ENCODE measurements at places on chromosomes 3 and 15.

- DNase-seq, result peak; percentile 67
Observed at GRCh38 chr3:148146947-148147826, 550.5 kb upstream of the AGTR1 start.

- DNase-seq, result peak; percentile 66
Observed at GRCh38 chr3:71189480-71189879, 394.0 kb downstream of the FOXP1 start.

DNA sequence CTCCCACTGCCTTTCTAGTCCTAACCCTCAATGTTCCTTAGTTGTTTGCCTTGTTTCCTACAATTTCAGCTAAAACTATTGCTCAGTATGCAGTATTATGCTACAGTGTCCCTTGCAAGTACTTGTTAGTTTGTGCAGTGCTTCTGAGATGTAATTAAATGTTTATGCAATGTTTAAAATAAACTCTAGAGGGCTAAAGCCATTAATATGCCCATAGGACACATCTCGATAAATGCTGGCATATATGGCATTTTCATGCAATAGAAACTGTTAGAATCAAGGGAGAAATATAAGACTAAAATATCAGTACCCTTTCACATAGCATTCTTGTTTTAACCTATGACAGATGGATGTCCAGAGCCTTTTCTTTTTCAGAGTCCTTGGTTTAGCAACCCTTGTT lies 59.8 kb upstream of the ACKR4 start:
- no peak for DNase-seq

- DNase-seq, result no peak
Observed at GRCh38 chr3:4729061-4729973, 236.2 kb downstream of the ITPR1 start.

DNA sequence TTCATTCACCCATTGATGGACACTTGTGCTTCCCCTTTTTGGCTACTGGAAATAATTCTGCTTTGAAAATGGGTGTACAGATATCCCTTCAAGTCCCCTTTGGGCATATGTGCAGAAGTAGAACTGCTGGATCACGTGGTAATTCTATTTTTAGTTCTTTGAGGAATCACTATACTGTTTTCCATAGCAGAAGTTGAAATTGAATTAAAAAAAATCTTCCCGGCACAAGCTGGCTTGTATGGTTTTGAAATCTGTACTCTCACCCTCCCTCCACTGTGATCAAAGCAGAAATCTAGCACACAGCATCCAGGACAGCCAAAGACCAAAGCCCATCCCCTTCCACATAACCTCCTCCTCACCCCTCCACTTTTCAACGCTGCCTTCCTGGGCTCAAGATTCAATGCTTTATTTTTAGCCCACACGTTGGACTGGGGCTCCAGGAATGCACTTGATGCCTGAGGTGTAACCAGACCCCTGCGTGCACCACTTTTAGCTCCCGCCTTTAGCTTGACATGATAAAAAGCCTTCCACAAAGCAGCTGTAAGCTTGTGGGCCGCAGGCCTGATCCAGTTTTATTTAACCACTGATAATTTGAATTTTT lies 29.9 kb downstream of the TMEM40 start:
- peak; percentile 65 for DNase-seq

GRCh38 chr3:64341296-64341695 lies 116.0 kb upstream of the PRICKLE2 start:
- DNase-seq, result peak; percentile 46

GRCh38 chr3:128327606-128328031 lies 139.1 kb downstream of the DNAJB8 start:
- DNase-seq, result no peak

DNA sequence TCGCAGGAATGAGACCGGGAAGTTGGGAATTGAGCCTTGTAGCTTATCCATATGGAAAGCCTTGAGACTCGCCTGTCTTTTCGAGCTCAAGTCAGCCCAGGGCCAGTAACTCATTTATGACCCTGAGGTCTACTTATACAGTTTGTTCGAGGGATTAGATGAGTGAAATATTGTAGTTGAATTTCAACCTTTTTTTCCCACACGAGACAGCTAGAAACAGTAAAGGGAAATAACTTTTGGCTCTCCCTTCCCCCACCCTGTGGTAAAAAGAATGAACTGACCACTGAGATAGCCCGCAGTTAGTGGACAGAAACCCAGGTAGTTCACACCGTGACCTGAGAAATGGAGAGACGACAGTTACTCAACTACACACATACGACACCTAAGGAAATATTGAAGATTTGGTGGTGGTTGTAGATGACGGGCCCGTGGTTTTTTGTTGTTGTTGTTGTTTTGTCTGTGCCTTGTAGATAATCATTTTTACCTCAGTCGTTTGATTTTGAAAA lies 841 bp downstream of the EIF3J start:
- DNase-seq, result peak; percentile 43

GRCh38 chr3:143895805-143896204 lies 47.5 kb upstream of the SLC9A9 start:
- no peak for DNase-seq

DNA sequence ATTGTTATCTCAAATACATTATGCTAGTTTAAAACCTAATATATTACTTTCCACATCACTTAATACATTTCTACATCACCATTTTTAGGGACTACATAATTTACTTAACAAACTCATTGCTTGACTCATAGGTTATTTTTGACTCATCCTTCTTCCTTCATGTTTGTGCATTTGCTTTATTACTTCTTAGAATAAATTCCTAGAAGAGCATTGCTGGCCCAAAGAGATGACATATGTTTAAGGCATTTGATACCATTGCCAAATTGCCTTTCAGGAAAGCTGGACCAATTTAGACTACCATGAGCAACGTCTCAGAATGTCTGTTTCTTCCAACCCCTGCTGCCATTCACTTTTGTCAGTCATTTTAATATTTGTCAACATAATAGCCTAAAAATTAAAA lies 905.8 kb downstream of the IGSF11 start:
- DNase-seq, result peak; percentile 69

- DNase-seq, result peak; percentile 55
Observed at GRCh38 chr3:17810759-17811158, 68.3 kb upstream of the TBC1D5 start.

DNA sequence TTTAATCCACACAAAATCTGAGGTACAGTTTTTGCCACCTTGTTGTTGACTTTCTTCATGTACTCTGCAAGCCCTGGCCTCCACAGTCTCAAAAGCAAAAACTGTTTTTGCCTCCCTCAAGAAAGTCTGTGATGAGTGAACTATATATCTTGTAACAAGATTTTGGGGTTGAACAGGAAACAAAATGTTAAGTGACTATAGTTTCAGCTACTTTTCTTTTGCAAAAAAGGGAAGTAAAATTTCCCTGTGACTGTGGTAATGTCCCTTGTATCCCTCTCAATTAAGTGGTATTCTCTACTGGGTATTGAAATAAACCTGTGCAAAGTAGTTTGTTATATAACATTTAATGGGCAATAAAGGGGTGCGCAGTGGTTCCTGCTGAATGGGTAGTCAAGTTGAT lies 21.3 kb upstream of the SCAANT1 start:
- DNase-seq, result no peak

GRCh38 chr3:101249522-101249921 lies 70.9 kb downstream of the IMPG2 start:
- DNase-seq, result no peak

DNA sequence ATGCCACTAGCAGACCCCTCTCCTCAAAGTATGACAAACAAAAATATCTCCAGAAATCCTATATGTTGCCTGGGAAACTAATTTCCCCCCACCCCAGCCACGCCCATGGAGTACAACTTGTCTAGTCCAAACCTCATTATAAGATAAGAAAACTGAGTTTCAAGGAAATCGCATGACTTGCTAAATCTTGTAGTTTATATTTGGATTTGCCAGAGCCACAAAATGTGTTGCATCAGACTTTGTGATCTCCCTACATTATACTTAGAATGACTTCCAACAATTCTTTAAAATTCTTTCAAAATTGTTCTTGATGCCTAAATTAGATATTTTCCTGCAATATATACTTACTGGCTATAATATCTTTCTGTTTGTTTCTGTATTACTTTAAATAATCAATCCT lies 1034.4 kb downstream of the IGSF11 start:
- no peak for DNase-seq

GRCh38 chr3:69082361-69082760 lies 2.2 kb upstream of the UBA3 start:
- no peak for DNase-seq

DNA sequence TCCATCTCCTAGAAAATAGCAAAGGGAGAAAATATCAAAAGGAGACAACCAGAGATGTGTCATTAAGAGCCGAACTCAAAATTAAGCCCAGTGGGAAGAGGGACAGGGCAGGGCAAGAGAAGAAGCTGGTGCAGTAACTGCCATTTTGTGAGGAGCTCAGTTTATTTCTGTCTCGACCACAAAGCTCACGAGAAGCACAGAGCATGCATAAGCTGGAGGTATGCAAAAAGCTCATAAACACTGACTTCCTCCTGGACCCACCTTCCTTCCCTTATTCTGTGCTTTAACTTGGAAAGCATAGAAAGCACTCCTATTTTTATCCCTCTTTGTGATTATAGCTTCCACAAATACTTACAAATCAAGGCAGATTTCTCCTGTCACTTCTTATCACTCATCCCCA lies 81.3 kb downstream of the DGKG start:
- no peak for DNase-seq

GRCh38 chr15:92288755-92289154 lies 104.9 kb upstream of the ST8SIA2 start:
- no peak for DNase-seq

DNA sequence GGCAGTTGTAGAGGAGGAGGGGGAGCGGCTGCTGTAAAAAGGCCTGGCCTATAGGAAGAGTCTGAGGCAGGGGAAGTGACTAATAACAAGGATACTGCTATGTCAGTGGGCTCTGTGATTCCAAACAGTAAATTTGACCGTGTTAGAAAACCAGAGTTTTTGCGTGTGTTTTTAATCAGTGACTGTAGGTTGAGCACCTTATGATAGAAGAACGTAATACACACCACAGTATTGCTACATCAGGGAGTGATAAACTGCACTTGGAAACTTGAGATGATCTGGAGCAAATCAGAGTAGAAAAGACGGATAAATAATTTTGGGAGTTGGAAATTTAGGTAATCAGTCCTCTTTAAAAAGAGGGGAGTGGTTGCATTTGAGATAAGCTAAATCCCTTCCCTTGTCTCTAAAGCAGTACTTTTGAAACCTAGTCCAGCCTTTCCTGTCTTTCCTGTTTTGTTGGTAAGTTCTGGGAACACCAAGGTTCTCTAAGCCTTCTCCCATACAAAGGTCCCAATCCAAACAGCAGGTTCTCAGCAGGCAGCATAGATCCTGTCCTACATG lies 130.5 kb upstream of the NR2E3 start:
- DNase-seq, result peak; percentile 59

DNA sequence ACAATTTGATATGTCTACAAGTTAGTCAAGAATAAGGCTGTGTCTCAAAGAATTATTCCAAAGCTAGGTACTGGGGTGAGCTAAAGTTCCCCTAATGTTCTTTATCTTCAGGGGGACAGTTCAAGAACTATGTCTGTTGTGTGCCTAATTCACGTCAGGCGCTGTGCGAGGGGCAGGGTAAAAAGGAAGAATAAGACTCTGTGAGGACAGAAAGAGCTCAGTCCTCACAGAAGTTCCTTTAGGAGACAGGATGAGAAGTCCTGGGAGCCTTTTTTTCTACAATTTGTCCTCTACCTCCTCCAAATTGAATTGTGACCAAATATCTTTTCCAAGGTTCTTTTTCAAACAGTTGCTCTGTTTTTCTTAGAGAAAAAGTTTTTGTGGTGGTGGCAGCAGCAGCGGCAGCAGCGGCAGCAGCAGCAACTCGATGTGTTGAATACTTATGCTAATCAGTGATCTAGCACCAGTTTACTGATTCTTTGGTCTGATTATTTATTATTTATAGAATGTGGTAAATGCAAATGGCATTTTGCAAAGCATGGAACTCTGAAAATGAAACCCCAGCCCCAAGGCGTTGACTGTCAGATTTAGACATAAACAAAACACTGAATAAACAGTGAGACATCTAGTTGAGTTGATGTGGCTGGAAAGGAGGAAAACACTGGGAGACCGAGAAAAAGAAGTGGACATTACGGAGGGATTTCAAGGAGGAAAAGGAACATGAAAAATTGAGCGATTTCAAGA lies 88.6 kb downstream of the GTPBP8 start:
- no peak for DNase-seq

DNA sequence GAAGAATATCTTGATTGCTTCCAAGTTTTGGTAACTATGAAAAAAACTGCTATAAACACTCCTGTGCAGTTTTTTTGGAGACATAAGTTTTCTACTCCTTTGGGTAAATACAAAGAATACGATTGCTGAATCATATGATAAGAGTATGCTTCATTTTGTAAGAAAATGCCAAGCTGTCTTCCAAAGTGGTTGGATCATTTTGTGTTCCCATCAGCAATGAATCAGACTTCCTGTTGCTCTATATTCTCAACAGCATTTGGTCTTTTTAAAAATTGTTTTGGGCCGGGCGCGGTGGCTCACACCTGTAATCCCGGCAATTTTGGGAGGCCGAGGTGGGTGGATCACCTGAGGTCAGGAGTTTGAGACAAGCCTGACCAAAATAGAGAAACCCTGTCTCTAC lies 14.5 kb downstream of the BTD start:
- peak; percentile 70 for DNase-seq

DNA sequence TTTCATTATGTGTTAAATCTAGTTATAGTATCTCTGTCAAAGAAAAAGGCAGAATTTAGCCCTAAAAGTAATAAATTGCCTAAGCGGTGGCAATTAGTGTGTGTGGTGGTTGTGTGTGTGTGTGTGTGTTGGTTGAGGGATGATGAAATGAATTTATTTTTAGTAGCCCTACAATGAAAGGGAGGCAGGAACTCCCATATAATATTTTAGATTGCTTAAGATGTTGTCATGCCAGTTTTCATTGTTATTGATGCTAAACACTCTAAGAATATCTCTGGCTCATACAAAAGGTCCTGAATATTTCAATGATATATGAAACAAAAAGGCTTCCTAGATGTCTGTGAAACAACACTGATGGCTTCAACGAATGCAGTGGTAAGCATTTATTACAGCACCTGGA lies 140.6 kb upstream of the TBC1D5 start:
- no peak for DNase-seq

- no peak for DNase-seq
Observed at GRCh38 chr3:185924375-185924774, 13.4 kb downstream of the TRA2B start.

GRCh38 chr3:51434746-51435327 lies 43.8 kb downstream of the RBM15B start:
- peak; percentile 16 for DNase-seq

GRCh38 chr3:123098426-123099330 lies 31.9 kb downstream of the PDIA5 start:
- peak; percentile 53 for DNase-seq

DNA sequence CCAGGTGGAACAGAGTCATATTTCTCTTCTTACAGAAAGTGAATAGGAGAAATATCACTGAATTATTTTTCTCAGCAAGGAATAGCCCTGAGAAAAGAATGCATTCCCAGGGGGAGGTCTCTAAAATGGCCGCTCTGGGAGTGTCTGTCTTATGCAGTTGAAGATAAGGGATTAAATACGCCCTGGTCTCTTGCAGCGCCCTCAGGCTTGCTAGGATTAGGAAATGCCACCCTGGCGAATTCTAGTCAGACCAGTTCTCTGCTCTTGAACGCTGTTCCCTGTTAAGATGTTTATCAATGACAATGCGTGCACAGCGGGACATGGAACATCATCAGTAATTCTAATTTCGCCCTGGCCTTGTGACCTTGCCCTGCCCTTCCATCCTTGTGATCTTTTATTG lies 949.0 kb upstream of the SEMA6D start:
- DNase-seq, result no peak

GRCh38 chr3:111392894-111393398 lies 149.1 kb upstream of the CD96 start:
- peak; percentile 10 for DNase-seq

GRCh38 chr15:96992817-96993216 lies 662.3 kb downstream of the NR2F2 start:
- no peak for DNase-seq

- no peak for DNase-seq
Observed at GRCh38 chr3:126852511-126852910, 130.4 kb upstream of the PLXNA1 start.
